ENCODE measurements at places on chromosomes 4 and X. TPM values are rescaled to one million over a fixed set of nuclear protein-coding genes. Genes with fewer than 3 reads are reported as not detected.

DNA sequence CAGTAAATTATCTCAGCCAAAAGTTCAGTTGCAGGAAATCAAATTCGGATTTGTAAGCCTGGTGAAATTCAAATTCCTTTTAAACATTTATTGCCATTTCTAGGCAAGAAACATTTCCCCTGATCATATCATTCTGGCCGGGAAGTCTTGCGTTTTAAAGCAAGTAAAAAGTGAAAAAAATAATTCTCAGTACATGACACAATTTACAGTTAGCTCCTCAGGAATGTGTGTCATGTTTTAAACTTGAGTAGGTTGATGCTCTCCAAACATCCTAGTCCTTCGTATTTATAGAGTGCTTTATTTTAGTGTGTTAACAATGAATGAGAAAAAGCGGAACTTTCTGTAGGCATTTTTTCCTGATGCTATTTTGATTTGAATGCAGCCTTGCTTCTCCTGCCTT, 158.3 kb upstream of the SCML1 start:
- peaks cover 11% of the 10 kb centered on the region for H3K36me3 ChIP-seq
- no peak for DNase-seq
- no peaks in the 10 kb centered on the region for H3K27me3 ChIP-seq
- H3K27ac ChIP-seq, result no peak overlapping the region
- no peak overlapping the region for H3K4me3 ChIP-seq
- H3K4me1 ChIP-seq, result peaks cover 40% of the 10 kb centered on the region

GRCh38 chrX:568311-568710, 62.3 kb upstream of the SHOX start:
- H3K4me1 ChIP-seq, result no peaks in the 10 kb centered on the region
- no peak for DNase-seq
- no peaks in the 10 kb centered on the region for H3K36me3 ChIP-seq
- H3K27me3 ChIP-seq, result no peaks in the 10 kb centered on the region

The CT45A5 gene
- total RNA-seq, result not detected

DNA sequence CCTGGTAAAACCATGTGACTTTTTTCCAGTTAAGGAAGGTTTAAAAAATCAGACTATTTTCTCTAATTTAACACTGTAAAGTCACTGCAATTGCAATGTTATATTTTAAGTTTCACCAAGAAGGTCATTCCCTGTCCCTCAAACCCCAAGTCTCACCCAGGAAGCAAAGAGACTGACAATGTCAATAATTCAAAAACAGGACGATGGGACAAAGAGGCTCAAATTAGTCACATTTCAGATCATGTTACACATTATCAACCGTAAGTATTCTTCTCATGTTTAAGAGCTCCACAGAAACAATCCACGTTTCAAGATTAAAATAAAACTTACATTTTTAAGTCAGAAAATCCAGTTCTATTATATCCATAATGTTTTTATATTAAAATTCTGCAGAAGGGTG, 13.2 kb downstream of the SHISA3 start:
- no peaks in the 10 kb centered on the region for H3K36me3 ChIP-seq
- no peak overlapping the region for H3K4me3 ChIP-seq
- no peaks in the 10 kb centered on the region for H3K4me1 ChIP-seq
- no peak overlapping the region for H3K27ac ChIP-seq
- no peak for DNase-seq
- H3K27me3 ChIP-seq, result no peaks in the 10 kb centered on the region

DNA sequence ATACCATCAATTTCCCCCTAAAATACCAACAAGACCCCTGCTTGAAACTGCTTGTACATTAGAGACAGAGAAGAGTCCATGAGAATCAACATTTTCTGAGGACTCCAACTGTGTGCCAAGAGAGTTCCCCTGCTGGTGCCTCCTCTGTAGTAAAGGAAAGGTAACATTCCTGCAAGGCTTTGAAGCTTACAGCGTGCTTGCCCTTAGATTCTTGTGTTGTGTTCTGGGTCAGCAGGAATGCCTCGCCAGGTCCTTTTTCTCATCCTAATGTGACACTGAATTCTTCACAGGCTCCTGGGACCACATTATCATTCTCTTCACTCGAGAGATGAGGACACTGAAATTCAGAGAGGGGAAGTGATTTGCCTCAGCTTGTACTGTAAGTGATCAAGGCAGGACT, 9.7 kb upstream of the EOLA2 start:
- no peak for DNase-seq
- H3K4me3 ChIP-seq, result no peak overlapping the region
- no peak overlapping the region for H3K27ac ChIP-seq
- H3K4me1 ChIP-seq, result no peaks in the 10 kb centered on the region
- peaks cover 3% of the 10 kb centered on the region for H3K36me3 ChIP-seq
- no peaks in the 10 kb centered on the region for H3K27me3 ChIP-seq

GRCh38 chr4:86184216-86184900, 175.5 kb downstream of the MAPK10 start:
- H3K4me1 ChIP-seq, result peaks cover 5% of the 10 kb centered on the region
- peaks cover 14% of the 10 kb centered on the region for H3K36me3 ChIP-seq
- H3K27me3 ChIP-seq, result no peaks in the 10 kb centered on the region
- H3K27ac ChIP-seq, result no peak overlapping the region

GRCh38 chr4:3405176-3405575, 36.6 kb upstream of the HGFAC start:
- no peak for DNase-seq
- peak overlapping the region; percentile 31 for H3K27ac ChIP-seq
- no peak overlapping the region for H3K4me3 ChIP-seq
- H3K27me3 ChIP-seq, result no peaks in the 10 kb centered on the region
- H3K4me1 ChIP-seq, result peaks cover 9% of the 10 kb centered on the region

DNA sequence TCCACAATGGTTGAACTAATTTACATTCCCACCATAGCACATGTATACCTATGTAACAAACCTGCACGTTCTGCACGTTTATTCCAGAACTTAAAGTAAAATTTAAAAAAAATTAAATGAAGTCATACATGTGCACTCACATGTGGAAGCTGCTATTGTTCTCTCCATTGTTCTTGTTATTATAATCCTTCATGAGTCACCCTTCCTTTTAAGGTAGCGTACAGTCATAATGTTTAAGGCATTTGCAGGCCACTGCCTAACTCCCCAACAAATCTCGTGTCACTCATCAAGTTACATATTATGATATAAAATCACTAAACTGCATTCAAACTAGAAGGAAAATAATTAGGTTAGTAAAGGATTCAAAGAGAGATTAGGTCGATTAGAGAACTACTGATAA, 63.6 kb downstream of the SLC7A11 start:
- H3K36me3 ChIP-seq, result peaks cover 5% of the 10 kb centered on the region
- DNase-seq, result no peak
- no peaks in the 10 kb centered on the region for H3K27me3 ChIP-seq
- no peak overlapping the region for H3K27ac ChIP-seq
- peaks cover 21% of the 10 kb centered on the region for H3K4me1 ChIP-seq

The TCEAL5 gene
- not detected for total RNA-seq

The DSPP gene
- total RNA-seq, result not detected

The MMRN1 gene
- 1.7 TPM for total RNA-seq

GRCh38 chr4:61489927-61490326, 289.8 kb downstream of the ADGRL3 start:
- no peak for DNase-seq
- H3K36me3 ChIP-seq, result no peaks in the 10 kb centered on the region
- no peaks in the 10 kb centered on the region for H3K4me1 ChIP-seq
- no peak overlapping the region for H3K27ac ChIP-seq
- H3K27me3 ChIP-seq, result no peaks in the 10 kb centered on the region

The SPON2 gene
- 2.2 TPM for total RNA-seq

The TXK gene
- total RNA-seq, result 3.0 TPM

The REELD1 gene
- total RNA-seq, result not detected

The SORCS2 gene
- 2.2 TPM for total RNA-seq

DNA sequence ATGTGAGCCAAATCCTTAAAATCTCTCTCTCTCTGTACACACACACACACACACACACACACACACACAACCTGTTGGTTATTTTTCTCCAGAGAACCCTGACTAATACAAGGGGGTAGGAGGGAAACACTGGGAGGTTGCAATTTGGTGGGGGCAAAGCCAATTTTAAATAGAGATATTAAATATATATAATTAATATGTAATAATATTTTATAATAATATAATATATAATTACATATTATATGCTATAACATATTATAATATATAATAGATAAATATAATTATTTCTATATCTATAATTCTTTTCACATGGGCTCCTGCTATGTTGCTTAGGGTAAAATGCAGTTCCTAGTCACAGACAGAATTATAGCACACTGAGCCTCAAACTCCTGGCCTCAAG, 1354.2 kb downstream of the FSTL5 start:
- H3K36me3 ChIP-seq, result no peaks in the 10 kb centered on the region
- DNase-seq, result no peak
- H3K4me3 ChIP-seq, result no peak overlapping the region
- no peak overlapping the region for H3K27ac ChIP-seq
- H3K4me1 ChIP-seq, result no peaks in the 10 kb centered on the region

- no peak for DNase-seq
- H3K4me1 ChIP-seq, result no peaks in the 10 kb centered on the region
- no peaks in the 10 kb centered on the region for H3K27me3 ChIP-seq
- H3K27ac ChIP-seq, result no peak overlapping the region
Observed at GRCh38 chr4:157012781-157013180, 41.2 kb upstream of the PDGFC start.

GRCh38 chr4:177569434-177569833, 127.2 kb upstream of the AGA start:
- no peaks in the 10 kb centered on the region for H3K36me3 ChIP-seq
- peaks cover 3% of the 10 kb centered on the region for H3K4me1 ChIP-seq
- H3K27ac ChIP-seq, result no peak overlapping the region
- no peak overlapping the region for H3K4me3 ChIP-seq
- no peak for DNase-seq

The SAGE1 gene
- not detected for total RNA-seq

- no peak for DNase-seq
- H3K27me3 ChIP-seq, result no peaks in the 10 kb centered on the region
- peaks cover 22% of the 10 kb centered on the region for H3K4me1 ChIP-seq
- peak overlapping the region; percentile 49 for H3K27ac ChIP-seq
- H3K4me3 ChIP-seq, result no peak overlapping the region
Observed at GRCh38 chr4:183468210-183469095, 24.0 kb downstream of the CDKN2AIP start.

DNA sequence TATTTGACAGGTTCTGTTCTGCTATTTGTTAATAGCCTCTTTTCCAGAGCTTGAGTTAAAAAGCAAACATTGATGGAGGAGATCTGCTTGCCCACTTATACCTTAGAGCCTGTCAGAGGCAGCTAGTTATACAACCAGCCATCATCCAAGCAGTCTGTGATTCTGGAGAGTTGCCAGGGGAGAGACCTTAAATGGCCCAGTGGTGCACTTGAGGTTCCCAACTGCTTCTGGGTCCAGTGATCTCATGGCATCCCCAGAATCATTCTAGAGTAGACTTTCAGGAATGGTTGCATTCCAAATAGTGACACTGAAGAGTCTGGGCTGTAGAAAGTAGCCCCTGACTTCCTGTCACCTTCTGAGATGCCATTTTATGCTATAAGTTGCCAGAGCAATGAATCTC, 160.7 kb downstream of the FHIP1A start:
- H3K36me3 ChIP-seq, result peaks cover 2% of the 10 kb centered on the region
- no peak for DNase-seq
- no peak overlapping the region for H3K4me3 ChIP-seq

GRCh38 chr4:23999714-24000469, 110.0 kb upstream of the PPARGC1A start:
- no peak overlapping the region for H3K27ac ChIP-seq
- H3K4me3 ChIP-seq, result no peak overlapping the region
- H3K36me3 ChIP-seq, result no peaks in the 10 kb centered on the region

DNA sequence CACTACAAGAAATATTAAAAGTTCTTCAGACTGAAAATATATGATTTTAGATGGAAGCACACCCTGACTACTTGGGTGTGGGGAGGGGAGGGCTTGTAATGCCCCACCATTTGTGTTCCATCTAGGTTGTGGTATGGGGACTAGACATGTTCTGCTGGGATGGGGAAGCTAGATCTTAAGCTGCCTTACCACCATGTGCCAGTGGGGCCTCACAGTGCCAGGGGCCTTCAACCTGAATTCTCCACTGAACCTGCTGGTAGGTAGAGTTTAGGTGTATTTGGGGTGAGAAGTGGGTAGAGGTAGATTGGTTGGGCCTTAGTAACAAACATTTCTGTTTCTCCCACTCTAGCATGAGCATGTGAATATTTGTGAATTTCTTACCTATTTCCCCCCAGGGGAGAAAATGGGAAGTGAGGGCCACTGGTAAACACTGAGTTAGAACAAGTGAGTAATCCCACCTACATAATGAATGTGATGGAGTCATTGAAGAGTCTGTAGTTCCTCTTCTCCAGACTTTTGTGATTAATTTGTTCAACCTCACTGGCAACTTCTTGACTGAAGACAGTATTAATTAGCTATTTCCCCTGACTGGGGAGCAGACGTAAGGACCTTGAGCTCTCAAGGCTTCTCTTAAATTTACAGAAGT, 44.0 kb downstream of the BRCC3 start:
- no peak overlapping the region for H3K27ac ChIP-seq
- no peak for DNase-seq
- H3K4me1 ChIP-seq, result no peaks in the 10 kb centered on the region
- no peaks in the 10 kb centered on the region for H3K27me3 ChIP-seq

GRCh38 chr4:114277690-114278089, 298.2 kb upstream of the ARSJ start:
- H3K36me3 ChIP-seq, result no peaks in the 10 kb centered on the region
- no peak overlapping the region for H3K4me3 ChIP-seq
- DNase-seq, result no peak
- no peaks in the 10 kb centered on the region for H3K27me3 ChIP-seq
- H3K4me1 ChIP-seq, result no peaks in the 10 kb centered on the region
- H3K27ac ChIP-seq, result no peak overlapping the region

DNA sequence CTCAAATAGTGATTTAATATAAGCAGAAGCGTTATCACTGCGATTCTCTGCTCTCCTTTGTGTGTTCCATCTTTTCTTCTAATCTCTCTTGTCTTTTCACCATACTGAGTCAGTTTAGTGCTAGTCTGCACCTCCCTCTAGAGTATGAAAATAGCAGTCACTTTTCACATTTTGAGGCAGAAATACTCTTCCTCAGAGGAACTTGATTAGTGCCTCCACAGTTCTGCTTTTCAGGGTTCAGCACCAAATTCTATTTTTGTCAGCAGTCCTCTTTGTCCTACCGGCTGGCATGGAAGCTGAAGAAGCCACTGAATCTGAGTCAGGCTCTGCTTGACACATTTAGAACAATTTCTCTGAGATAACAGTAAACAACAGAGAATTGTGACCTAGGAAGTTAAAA, 49.7 kb upstream of the ANKRD17 start:
- no peak overlapping the region for H3K27ac ChIP-seq
- no peaks in the 10 kb centered on the region for H3K27me3 ChIP-seq
- no peaks in the 10 kb centered on the region for H3K36me3 ChIP-seq

GRCh38 chrX:69229436-69229835, 64.2 kb upstream of the PJA1 start:
- H3K4me3 ChIP-seq, result no peak overlapping the region
- DNase-seq, result no peak
- no peaks in the 10 kb centered on the region for H3K36me3 ChIP-seq
- H3K27me3 ChIP-seq, result peaks cover 4% of the 10 kb centered on the region
- H3K4me1 ChIP-seq, result no peaks in the 10 kb centered on the region

DNA sequence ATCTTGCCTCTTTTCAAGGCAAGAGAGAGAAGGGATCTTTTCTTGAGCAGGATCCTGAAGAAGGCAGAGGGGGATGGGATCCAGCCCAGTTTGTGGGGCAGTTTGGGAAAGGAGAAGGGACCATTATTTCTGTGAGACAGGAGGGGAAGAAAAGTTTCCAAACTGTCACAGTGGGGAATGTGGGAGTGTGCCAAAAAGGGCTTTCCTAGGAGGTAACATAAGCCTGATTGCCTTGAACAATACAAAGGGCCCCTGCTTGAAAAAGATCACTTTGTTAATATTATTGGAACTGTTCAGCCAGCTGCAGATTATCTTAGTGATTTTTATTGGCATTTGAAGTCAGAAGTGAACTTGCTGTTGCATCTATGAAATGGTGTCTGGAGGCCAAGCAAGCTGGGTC, 55.2 kb downstream of the MTM1 start:
- no peak overlapping the region for H3K27ac ChIP-seq
- no peak for DNase-seq
- H3K27me3 ChIP-seq, result no peaks in the 10 kb centered on the region
- no peaks in the 10 kb centered on the region for H3K4me1 ChIP-seq
- no peak overlapping the region for H3K4me3 ChIP-seq

All from progenitor cell of endocrine pancreas (in vitro differentiated cells).